Activated CD8-positive, alpha-beta memory T cell treated with anti-CD3 and anti-CD28 coated beads for 24 hours (primary cell): ENCODE measurements at places on chromosomes 7 and 10.

DNA sequence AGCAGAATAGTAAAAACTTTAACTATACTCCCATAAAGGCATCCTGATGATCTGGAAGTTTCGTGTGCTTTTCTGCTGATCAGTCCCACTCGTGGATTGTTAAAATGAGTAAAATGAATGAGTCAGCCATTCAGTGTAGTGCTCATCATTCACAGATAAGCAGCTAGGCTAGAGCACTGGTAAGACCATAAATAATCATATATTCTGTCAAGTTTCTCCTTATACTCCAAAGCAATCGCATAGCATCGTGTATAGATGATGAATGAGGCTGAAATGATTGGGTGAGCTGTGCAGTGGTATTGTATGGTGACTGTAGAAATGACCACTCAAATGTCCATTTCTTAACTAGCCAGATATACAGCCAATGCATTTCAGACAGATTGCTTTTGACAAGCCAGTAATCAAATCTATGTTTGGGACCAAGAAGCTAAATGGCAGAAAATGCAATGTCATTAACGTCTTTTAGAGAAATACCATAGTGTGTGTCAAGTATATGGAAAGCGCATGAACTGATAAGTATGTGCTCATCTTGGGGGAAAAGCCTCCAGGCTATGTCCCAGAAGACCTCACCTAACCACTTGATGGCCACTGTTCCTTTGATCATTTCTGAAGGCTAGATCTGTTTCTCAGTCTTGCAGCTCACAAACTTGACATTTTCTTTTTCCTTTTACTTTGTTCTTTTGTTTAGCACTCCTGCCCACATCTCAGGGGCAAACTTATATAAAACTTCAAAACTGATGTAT is 227.2 kb upstream of the FAM3C start:
- DNase-seq, result no peak

- DNase-seq, result no peak
These were observed 435.7 kb upstream of the GALNT17 start for GRCh38 chr7:70696201-70696754.

DNA sequence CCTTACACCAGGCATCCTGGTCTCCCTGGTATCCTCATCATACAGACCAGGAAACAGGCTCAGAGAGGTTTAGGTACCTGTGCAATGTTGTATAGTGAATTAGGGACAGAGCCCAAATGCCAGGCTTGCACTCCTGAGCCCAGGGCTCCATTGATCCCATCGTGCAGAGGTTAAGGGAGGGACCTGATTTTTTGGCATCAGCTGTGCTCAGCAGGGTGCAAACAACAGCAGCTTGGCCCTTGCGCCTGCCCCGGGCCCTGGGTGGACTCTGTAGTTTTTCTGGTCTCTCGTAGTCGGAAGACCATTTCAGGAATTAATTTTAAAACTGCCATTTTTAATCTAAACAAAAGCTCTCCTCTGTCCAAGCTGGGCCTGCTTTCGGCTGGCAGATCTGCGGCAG is 79.2 kb downstream of the COL26A1 start:
- DNase-seq, result no peak

DNA sequence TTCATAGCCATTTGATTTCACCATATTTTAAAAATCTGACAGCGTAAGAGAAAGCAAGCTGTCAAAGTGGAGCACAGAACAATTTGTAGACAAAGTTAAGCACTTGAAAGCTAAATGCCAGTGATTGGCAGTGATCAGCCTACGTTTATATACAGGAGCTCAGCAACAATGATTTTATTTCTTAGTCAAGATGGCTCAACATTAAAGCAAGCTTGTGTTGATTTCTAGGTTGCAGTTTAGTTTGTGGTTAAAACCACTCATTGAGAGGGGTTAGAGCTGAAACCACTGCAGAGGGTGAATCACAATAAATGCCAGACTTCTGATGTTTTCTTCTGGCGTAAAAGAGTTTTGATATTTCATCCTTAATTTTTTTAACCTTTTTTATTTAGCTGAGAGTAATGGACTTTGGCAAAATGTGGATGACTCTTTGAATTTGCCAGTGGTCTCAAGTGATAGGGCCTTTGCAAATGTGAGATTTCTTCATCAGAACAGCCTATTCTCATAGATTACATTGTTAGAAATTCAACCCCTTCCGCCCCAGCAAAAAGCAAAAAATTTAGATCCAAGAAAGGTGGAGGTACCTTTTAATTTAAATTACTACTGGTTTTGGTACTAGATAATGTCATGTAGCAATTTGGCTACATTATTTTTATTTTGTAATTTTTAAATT is 73.8 kb downstream of the SHOC2 start:
- no peak for DNase-seq

DNA sequence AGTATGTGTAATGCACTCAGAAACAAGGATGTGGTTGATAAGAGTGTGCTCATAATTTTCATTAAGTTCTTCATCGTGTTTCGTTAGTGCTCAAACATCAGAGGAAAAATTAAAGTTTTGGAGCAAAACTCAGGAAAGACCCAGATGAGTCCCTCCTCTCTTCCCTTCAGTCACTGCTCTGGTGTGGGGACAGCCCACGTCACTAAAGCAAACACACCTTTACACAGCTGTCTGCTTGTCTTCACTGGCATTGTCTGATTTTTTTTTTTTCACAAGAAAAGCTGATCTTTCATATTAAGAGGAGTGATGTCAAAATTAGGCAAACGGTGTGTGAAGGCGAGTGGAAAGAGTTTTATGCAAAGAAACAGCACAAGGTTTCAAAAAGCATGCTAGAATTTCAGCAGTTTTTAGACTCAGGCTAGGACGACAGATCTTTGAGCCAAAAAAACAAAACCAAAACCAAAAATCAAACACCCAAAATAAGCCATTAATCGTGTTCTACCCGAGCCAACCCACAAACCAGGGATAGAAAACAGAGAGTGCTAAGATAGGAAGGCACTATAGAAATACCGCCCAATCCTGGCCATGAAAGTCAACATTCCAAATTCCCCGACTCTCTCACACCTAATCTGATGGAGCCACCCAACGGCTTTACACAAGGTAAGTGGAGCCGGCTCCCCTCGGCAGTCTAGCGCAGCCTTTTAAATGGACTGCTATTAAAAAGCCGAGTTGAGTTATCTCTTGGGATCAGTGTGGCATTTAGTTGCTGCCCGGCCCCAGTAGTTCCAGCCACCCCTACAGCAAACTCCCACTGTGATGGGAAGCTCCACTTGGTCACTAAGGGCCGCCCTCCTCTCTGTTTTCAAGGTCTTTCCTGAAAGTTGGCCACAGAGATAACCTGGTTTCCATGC is 27.9 kb upstream of the GATA3 start:
- no peak for DNase-seq

- DNase-seq, result no peak
These were observed 3.0 kb upstream of the WNT2 start for GRCh38 chr7:117325836-117326235.

DNA sequence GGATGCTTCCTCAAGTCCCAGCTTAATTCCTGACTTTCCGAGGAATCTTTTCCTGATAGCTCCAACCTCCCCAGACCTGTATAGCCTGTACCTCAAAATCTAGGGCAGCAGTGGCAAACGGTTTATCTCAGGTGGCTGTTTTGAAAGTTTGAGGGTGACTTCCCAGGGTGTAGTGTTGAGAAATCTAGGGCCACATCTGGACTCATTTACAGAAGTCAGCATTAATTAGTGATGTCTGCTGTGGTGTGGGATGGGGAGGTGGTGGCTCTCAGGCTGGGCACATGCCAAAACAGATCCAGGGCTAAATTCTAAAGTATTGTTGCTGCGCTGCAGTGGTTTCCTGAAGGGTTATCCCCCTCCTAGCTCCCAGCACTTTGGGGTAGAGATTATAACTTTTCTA is 38.0 kb downstream of the UNC5B start:
- no peak for DNase-seq

- DNase-seq, result no peak
These were observed 73.7 kb downstream of the DKK1 start for GRCh38 chr10:52387744-52388143.

DNA sequence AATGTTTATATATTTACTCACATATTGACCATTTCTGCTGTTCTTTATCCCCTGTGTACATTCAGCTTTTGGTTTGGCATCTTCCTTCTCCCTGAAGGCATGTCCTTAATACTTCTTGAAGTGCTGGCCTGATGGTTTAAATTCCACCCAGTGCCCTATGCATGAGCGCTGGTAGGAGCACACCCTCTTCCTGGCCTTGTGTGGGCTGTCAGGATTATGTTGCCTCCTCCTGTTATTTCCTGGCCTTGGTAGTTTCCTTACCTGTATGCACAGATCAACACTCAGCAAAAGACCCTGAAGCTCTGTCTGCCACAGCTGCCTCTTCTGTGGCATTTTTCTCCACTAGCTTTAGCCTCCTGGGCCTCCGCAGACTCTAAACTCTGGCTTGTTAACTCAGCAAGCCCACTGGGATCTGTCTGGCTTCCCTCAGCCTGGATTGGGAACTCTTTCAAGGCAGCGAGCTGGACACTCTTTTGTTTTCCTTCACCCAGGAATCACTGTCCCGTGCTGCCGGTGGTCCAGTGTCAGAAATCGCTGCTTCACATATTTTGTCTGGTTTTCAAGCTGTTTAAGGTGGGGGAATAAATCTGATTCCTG is 595.2 kb downstream of the SDK1 start:
- DNase-seq, result no peak

DNA sequence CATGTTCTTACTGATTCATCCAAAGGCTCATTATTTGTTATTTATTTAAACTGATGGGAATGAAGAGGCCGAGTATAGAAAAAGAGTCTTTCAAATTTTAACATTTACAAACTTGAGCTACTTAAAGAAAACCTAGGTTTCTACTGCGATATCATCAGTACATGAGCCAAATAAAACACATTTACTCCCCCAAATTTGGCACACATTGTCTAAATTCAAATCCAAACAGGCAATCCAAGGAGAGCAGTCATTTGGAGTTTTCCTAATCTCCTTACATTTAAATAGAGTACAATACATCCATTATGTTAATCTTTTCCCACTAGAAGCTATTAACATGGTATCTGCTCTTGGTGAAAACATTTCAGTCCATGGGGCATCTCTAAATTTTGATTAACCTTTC is 2.2 kb downstream of the NMT2 start:
- no peak for DNase-seq

GRCh38 chr7:140506788-140507464 is 27.6 kb upstream of the MKRN1 start:
- DNase-seq, result no peak

GRCh38 chr7:1843921-1844335 is 173.9 kb downstream of the ELFN1 start:
- no peak for DNase-seq

- no peak for DNase-seq
These were observed 97.4 kb upstream of the PDCD4 start for GRCh38 chr10:110774069-110775019.

- DNase-seq, result no peak
These were observed 507 bp downstream of the STN1 start for GRCh38 chr10:103917302-103918052.

- DNase-seq, result no peak
These were observed 686.5 kb downstream of the LRMDA start for GRCh38 chr10:76117949-76118348.

GRCh38 chr7:33395340-33395739 is 266.0 kb downstream of the BBS9 start:
- DNase-seq, result no peak
